ENCODE measurements at places on chromosomes 4 and X. TPM values are rescaled to one million over a fixed set of nuclear protein-coding genes. Genes with fewer than 3 reads are reported as not detected.

GRCh38 chr4:2820216-2820982 lies 23.2 kb upstream of the ADD1 start:
- no peak for DNase-seq

GRCh38 chr4:145183023-145183422 lies 2.6 kb upstream of the OTUD4 start:
- no peak for DNase-seq

Gene CYTL1
- polyA plus RNA-seq = 3.1 TPM

Gene P2RY4
- polyA plus RNA-seq = not detected

Gene PPEF2
- polyA plus RNA-seq = 1.4 TPM

All from testis (tissue), 5 donors.